ENCODE measurements at places on chromosomes 11 and 22. TPM values are rescaled to one million over a fixed set of nuclear protein-coding genes. Genes with fewer than 3 reads are reported as not detected.
A peak's percentile ranks its signal among the peaks of the same experiment; 100 is the strongest.

DNA sequence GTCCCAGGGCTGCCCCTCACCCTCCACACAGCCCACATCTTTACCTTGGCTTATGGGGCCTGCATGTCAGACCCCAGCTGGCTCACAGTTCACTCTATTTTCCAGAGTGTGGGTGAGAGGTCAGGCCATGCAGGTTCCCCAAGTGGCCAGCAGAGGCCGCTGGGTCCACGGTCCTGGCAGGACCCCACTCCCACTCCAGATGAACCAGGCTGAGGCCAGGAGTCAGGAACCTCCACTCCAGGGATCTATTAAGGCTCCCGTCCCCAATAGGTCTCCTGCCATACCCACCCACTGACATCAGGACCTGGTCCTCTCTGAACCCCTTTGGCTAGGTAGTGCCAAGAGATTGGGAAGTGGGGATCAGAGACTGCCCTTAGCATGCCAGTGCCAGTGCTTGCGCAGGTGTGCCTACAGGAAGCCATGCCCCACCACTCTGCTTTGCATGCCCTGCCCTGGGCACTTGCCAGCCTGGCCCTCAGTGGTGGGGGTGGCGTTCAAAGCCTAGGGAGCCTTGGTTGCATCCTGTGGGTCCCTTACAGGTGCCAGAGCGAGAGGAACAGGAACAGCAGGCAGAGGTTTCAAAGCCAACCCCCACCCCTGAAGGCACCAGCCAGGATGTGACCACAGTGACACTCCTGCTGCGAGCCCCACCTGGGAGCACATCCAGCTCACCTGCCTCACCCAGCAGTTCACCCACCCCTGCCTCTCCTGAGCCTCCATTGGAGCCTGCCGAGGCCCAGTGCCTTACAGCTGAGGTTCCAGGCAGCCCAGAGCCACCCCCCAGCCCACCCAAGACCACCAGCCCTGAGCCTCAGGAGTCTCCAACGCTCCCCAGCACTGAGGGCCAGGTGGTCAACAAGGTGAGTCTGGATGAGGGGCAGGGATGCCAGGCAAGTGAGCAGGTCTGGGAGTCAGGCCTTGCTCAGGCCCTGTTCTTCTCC, 8.3 kb downstream of the SMTN start:
- DNase-seq, result peak; percentile 66

GRCh38 chr11:3055891-3056290, 1.3 kb downstream of the CARS1 start:
- DNase-seq, result no peak

DNA sequence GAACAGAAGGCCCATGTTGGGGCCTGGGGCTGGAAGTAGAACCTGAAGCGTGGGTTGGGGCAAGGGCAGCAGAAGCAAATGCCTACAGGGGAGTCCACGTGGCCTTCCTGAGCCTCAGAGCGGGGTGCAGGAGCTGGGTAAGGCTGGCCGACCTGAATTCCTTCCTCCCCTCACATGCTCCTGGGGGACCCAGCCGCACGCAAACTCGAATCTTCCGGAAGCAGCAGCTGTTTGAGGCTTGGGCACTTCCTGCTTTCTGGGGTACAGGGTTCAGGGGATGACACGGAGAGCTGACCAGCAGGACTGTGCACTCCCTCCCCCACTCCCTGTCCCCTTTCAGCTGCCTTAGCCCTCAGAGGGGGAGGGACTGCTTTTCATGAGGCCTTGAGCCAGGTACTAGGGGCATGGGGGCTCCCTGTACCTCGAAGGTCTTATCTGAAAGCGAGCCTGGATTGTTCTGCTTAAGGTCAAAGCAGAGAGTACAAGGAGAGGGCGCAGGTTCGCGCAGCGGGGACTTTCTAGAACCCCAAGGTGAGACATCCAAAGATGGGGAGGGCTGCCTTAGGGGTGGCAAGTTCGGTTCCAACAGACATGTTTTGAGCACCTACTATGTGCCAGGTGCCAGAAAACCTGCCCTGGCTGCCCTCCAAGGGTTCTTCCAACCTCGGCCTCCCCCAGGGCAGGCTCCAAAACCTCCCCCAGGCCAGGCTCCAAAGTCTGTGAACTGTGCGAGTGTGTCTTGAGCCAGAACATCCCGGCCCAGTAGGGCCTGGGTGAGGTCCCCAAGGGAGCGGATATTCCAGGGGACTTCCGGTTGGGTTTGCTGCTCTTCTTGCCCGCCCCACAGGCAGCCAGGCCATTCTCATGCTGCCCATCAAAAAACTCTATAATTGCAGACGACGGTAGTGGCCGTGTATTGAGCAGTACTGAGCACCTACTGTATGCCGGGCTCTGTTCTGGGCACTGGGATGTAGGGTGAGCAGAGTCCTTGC, 1.7 kb downstream of the NCF4 start:
- no peak for DNase-seq

GRCh38 chr11:44629732-44630345, 64.4 kb downstream of the CD82 start:
- no peak for DNase-seq

DNA sequence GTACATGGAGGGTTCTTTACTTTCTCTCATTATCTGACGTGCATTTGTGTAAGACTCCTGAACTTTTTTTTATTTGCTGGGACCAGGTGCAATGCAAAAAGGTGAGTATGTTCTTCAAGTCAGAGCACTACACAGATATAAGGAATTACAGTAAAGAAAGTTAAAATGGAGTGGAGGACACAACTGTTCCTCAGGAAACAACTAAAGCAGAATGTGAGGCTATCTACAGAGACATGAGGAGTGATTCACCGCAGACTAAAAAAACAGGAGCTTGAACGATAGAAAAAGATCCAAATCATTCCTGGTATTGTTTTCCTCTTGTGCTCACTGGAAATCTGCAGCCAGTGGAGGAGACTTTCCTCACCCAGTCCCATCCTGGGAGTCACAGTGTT, 106.2 kb downstream of the ABTB2 start:
- peak; percentile 4 for DNase-seq

DNA sequence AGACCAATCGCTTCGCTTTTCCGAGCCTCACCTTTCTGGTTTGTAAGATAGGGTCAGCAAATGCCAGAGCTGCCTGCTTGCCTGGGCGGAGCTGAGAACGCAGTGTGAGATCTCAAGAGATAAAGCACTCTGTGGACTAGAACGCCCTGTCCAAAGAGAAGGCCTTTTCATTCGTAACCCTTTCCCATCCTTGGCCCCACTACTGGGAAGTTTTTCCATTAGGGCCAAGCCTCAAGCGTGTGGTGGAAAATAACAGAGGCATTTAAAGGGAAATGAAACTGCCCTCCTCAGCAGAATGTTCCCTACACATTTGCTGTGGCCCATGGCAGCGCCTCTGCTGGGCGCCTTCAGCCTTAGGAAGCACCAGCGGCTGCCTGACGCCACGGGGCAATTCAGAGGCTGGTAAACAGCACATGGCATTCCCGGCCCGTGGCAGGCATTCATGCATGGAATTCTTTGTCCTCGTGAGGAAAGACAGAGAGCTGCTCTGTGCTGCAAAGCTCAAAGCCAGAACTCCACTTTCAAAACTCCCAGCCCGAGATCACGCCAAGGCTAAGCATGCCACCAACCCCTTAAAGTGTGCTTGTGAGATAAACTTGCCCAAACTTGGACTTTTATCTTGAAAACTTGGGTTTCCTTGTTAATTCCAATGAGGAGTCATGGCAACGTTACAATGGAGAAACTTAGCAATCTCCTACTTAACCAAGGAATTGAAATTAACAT, 38.1 kb downstream of the AHNAK start:
- DNase-seq, result peak; percentile 83

GRCh38 chr22:44759001-44759400, 6.6 kb downstream of the ARHGAP8 start:
- no peak for DNase-seq

DNA sequence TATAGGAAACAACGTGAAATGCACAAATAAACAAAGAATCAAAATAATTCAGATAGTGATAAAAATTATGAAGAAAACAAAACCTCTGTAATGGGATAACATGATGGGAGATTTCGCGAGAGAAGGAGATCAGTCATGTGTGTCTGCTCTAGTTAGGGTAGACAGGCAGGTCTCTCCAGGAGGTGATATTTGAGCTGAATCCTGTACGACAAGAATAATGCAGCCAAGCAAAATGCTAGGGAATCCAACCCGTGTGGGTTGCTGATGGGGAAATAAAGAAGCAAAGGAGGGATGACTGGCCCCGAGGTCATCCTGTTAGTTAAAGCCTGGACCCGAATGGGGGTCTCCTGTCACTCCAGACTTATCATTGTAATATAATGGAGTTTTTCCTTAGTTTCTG, 16.0 kb downstream of the MAML2 start:
- no peak for DNase-seq

- DNase-seq, result peak; percentile 49
Measured at GRCh38 chr11:57214494-57214893, 22.6 kb downstream of the APLNR start.

DNA sequence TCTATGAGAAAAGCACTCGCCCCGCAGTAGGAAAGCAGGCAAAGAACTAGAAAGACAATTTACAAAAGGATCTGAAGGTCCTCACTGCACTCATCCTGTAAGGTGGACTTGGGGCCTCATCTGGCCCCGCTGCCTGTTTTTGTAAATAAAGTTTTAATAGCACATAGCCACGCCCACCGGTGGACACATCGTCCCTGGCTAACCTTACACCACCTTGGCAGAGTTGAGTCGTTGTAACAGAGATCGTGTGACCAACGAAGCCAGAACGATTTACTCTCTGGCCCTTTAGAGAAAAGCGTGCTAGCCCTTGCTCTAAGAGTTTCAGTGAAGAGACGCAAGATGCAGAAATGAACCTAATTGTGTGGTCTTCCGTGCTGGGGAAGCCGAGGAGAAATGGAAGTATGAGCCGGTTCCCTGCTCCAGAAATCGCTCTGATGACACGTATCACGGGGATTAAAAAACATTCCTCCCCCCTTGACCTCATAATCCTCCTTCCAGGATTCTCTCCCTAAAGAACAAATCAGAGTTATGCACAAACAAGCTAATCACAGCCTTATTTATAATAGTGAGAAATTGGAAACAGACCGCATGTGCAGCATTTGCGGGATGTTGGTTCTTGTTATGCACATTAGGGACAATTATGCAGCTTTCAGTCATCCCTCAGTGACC, 80.1 kb downstream of the CDKN1C start:
- no peak for DNase-seq

- DNase-seq, result no peak
Measured at GRCh38 chr11:12694183-12694531, 19.9 kb downstream of the TEAD1 start.

DNA sequence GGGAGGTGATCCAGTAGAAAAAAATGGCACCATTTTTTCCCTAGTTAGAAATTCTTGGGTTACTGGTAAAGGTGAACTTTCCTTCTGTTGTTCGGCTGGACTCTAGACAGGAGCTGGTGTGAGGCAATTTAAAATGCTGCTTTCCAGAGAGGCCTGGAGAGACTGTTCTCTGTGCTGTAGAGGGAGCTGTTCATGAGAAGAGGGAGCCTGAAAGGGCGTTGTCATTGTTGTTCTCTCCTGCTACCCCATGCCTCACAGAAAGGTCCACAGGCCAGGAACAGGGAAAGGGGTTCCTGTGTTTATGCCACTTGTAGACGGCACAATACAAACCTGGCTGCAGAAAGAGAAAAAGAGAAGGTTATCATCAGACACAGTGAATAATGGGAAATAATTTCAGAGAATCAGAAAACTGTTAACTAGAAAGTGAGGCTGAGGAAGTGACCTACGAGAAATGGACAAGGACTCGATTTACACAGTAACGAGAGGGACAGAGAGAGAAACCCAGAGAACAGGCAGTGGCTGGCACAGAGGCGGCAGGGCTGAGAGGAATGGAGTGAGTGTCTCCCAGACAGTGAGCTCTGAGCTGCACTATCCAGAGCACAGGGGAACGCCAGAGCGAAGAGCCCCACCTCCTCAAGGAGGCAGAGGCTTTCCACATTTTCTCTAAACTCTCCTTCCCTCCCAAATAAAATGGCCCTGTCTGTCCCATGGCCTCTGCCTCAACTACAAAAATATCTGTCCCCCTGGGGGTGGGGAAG, 109.2 kb downstream of the RRM1 start:
- no peak for DNase-seq

- no peak for DNase-seq
Measured at GRCh38 chr22:23145878-23146470, 697 bp downstream of the RAB36 start.

The MS4A6A gene
- 6.0 TPM for total RNA-seq

The CASTOR1 gene
- 8.5 TPM for total RNA-seq

The JAML gene
- total RNA-seq, result under 0.01 TPM

The PVALB gene
- not detected for total RNA-seq

The PGA3 gene
- total RNA-seq, result not detected

The VWCE gene
- 8.8 TPM for total RNA-seq
